ENCODE measurements at places on chromosomes 4 and X. TPM values are rescaled to one million over a fixed set of nuclear protein-coding genes. Genes with fewer than 3 reads are reported as not detected.

Gene TCEAL6
- not detected for total RNA-seq

GRCh38 chrX:95071621-95072020 lies 1397.6 kb downstream of the FAM133A start:
- DNase-seq: no peak

Gene RAB39B
- 8.3 TPM for total RNA-seq

DNA sequence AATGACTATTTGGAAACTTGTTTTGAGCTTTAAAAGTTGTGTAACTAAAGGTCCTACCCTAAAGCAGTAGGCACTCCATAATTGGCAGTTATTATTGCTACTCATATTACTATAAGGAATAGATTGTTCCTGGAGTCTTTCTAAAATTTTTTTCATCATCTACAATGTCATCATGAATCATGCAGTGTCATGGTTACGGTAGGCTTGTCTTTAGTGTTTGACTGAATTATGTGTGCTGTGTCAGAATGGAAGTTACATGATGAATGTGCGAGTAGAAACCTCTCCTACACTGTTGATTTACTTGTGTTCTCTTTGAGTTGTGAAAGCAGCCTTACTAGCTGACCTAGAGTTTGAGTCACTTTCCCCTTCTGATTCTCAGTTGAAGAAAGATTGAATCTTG lies 1099.9 kb downstream of the RAPGEF2 start:
- no peak for DNase-seq

Gene SRPK3
- total RNA-seq: not detected

GRCh38 chr4:114280645-114281044 lies 301.2 kb upstream of the ARSJ start:
- DNase-seq: no peak

DNA sequence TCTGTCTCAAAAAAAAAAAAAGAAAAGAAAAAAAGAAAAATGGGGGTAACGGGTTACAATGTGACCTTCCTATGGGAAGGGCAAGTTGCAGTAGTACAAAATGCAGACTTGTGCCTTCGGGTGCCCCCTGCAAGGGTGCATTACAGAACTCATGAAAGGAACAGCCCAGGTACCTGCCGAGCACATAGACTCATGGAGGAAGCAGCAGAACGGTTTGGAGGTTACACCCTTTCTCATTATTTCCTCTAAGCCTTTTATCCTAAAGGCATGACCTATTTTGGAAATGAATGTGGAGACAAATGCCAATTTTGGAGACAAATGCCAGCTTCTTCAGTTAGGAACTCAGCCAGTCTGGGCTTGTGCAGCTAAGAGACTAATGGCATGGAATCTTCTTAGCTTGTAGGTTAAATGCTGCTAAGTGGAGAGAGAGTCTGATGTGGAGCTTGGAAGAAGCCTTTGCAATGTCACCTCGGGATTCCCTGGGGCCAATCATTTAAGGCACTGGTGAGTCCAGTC lies 44.1 kb upstream of the PRKX start:
- DNase-seq: no peak

- DNase-seq: no peak
These were observed 66.4 kb upstream of the C4orf54 start for GRCh38 chr4:99724067-99724466.

Gene PRKG2
- 0.16 TPM for total RNA-seq

DNA sequence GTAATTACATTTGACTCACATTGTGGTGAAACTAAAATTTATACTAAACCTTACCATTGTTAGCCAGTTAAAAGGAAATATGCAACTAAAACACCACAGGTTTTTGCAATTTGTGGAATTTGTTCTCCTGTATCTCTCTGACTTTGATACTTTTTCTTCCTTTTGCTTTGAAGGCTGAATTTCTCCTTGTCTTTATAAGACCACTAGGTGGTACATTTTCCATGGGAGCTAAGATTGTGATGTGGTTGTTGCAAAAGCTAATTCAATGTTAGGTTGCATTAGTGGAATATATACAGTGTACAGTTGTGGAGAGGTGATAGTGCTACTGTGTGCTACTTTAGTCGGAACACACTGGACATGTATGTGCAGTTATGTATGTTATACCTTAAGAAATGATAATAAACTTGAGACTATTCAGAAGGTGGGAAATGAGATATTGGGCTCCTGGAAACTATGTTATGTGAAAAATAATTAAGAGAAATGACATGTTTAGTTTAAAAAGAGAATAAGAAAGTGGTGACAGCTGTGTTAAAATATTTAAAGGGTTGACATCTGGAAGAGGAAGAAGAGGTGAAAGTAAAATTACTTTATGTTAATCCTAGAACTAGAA lies 70.3 kb downstream of the ARL9 start:
- DNase-seq: no peak

All from activated naive CD4-positive, alpha-beta T cell treated with anti-CD3 and anti-CD28 coated beads, Interleukin-2, amount 50 U/mL, for 72 hours (primary cell).